CD4-positive, alpha-beta memory T cell (primary cell): ENCODE measurements at places on chromosomes 11 and 22. TPM values are rescaled to one million over a fixed set of nuclear protein-coding genes. Genes with fewer than 3 reads are reported as not detected.

The APOA4 gene
- total RNA-seq = not detected

- H3K27ac ChIP-seq = no peak overlapping the region
- no peak for DNase-seq
- H3K36me3 ChIP-seq = no peaks in the 10 kb centered on the region
- H3K4me3 ChIP-seq = no peak overlapping the region
- H3K4me1 ChIP-seq = no peaks in the 10 kb centered on the region
Measured at GRCh38 chr11:106950067-106950491, 68.2 kb downstream of the GUCY1A2 start.

- H3K4me1 ChIP-seq = no peaks in the 10 kb centered on the region
- no peak overlapping the region for H3K4me3 ChIP-seq
- no peak overlapping the region for H3K27ac ChIP-seq
- DNase-seq = no peak
- no peaks in the 10 kb centered on the region for H3K27me3 ChIP-seq
Measured at GRCh38 chr11:32305460-32305859, 129.9 kb downstream of the WT1 start.

The GAS2L1 gene
- 1.2 TPM for total RNA-seq

DNA sequence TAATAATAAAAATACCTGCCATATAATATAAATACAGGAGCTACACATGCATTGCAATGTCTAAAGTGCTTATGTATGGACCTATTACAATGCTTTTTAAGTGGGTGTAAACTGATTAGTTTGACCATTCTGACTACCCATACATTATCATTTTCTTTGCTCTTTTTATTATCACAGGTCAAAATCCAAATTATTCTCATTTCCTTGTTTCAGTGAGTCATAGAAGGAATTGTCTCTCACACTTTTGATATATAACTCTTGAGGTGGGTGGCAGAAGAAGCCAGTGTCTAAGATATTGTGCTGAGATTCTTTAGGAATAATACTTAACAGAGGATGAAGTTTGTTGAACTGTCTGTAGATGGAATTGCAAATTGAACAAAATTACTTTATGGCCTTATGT, 35.6 kb downstream of the GAS2 start:
- no peaks in the 10 kb centered on the region for H3K4me1 ChIP-seq
- no peaks in the 10 kb centered on the region for H3K36me3 ChIP-seq
- no peak for DNase-seq
- H3K27ac ChIP-seq = no peak overlapping the region

The SF1 gene
- 832 TPM for total RNA-seq

GRCh38 chr22:35622191-35622913, 5.2 kb upstream of the MB start:
- no peaks in the 10 kb centered on the region for H3K27me3 ChIP-seq
- no peak overlapping the region for H3K27ac ChIP-seq
- H3K4me3 ChIP-seq = no peak overlapping the region
- no peaks in the 10 kb centered on the region for H3K36me3 ChIP-seq
- peaks cover 6% of the 10 kb centered on the region for H3K4me1 ChIP-seq

DNA sequence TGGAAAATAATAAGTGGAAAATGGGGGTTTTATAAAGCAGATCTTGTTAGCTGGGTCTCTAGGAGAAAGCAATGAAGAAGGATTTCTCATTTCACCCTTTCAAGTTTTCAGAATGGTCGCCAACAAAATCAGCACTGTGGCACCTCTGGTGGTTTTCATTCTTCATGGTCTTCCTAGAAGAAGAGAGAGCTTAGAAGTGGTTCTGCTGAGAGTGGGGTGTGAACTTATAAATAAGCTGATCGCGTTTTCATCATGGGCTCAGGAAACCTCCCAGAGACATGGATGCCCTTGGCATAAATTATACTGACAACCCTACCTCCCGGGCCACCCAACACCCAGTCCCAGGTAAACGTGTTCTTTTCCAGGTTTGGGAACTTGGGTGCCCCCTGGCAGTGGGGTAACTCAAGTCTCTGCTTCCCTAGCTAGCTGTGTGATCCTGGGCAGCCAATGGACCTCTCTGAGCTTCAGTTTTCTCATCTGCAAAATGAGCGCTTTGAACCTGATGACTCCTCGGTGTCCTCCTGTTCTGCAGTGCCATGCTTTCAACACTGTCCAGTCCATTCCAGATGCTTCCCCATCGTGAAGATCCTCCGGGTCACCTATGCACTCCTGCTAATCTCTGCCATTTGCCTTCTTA, 72.6 kb upstream of the GRAMD1B start:
- no peak overlapping the region for H3K27ac ChIP-seq
- H3K27me3 ChIP-seq = no peaks in the 10 kb centered on the region
- H3K4me3 ChIP-seq = peak overlapping the region; percentile 42

The CNTN5 gene
- total RNA-seq = not detected

DNA sequence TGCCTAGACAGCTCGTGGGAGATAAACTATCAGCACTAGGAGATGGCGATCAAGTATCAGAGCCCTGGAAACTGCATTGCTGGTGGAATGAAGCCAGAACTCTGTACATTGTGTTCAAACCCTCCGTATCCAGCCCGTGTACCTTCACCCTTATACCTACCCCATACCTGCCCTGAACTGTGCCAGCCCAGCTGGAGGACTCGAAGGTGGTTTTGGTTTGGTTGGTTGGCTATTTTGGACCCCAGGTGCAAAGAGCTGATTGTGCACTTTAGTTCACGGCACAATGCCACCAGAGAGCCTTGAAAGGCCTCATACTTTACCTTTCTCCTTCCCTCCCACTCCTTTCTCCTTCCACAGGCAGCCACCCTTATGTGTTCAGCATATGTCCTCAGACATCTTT, 16.0 kb downstream of the FAM83F start:
- H3K36me3 ChIP-seq = no peaks in the 10 kb centered on the region
- peaks cover 5% of the 10 kb centered on the region for H3K27me3 ChIP-seq
- peaks cover 10% of the 10 kb centered on the region for H3K4me1 ChIP-seq

The JHY gene
- total RNA-seq = 5.4 TPM

DNA sequence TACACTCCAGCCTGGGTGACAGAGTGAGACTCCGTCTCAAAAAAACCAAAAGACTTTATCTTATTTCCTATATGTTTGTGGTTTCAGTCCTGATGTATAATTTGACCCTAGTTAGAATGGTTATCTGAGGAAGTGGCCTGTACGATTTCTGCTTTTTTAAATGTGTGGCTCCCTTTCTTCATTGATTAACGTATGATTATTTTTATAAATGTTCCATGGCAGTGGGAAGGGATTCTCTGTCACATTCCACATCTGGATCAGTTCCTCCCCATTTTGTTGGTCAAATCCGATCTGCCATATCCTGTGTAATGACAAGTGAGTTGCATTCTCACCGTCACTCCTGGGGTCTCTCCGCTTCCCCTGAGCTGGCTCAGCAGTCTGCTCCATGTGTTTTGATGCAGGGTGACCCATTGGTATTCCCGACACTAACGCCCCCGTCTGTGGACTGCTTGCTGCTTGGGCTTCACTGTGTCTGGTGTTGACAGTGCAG, 20.3 kb downstream of the NEAT1 start:
- peaks cover 43% of the 10 kb centered on the region for H3K4me1 ChIP-seq
- peaks cover 41% of the 10 kb centered on the region for H3K36me3 ChIP-seq
- H3K27ac ChIP-seq = no peak overlapping the region
- no peak overlapping the region for H3K4me3 ChIP-seq
- H3K27me3 ChIP-seq = no peaks in the 10 kb centered on the region
- DNase-seq = no peak

DNA sequence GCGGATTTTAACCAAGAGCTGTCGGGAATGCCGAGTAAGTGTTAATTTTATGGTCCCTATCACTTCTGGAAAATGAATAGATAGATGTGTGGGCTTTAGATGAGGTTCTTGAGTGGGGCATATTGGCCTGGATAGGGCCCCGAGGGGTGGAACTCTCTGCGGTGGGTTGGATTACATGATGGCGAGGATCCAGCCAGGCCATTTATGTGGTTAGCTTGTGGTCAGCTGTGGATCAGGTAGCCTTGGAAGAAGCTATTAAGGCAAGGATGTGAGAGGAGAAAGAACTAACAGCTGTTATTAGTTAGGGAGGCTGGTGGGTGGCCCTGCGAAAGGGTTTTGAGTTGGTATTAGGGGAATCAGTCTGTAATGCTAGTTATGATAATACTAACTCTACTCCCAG, 268.4 kb downstream of the NELL1 start:
- H3K36me3 ChIP-seq = no peaks in the 10 kb centered on the region
- H3K27me3 ChIP-seq = no peaks in the 10 kb centered on the region
- no peak overlapping the region for H3K27ac ChIP-seq
- H3K4me3 ChIP-seq = no peak overlapping the region
- no peak for DNase-seq

GRCh38 chr22:33720166-33720878, 200.0 kb downstream of the LARGE1 start:
- H3K36me3 ChIP-seq = no peaks in the 10 kb centered on the region
- no peak overlapping the region for H3K27ac ChIP-seq
- no peaks in the 10 kb centered on the region for H3K27me3 ChIP-seq
- no peak for DNase-seq

DNA sequence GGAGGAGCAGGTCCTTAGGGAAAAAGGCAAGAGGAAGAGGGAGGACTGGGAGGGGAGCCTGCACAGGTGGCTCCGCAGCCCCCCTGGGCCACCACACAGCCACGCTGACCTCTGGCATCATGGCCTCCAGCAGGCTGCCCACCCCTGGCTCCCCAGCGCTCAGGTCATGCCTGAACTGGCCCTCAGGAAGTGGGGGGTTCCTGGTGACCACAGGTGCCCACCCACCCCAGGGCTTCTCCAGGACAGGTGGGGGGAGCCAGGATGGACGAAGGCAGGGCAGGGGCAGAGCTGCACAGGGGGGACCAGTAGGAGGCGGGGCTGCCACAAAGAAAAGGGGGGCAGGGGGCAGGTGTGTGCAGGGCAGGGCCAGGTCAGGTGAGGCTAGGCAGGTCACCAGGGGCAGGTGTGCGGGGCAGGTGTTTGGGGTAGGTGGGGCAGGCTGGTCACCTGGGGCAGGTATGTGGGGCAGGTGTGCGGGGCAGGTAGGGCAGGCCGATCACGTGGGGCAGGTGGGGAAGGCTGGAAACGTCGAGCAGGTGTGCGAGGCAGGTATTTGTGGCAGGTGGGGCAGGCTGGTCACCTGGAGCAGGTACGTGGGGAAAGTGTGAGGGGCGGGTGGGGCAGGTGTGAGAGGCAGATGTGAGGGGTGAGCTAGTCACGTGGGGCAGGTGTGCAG, 997 bp downstream of the DEAF1 start:
- H3K4me1 ChIP-seq = peaks cover 61% of the 10 kb centered on the region
- H3K4me3 ChIP-seq = no peak overlapping the region
- no peaks in the 10 kb centered on the region for H3K27me3 ChIP-seq
- H3K27ac ChIP-seq = peak overlapping the region; percentile 33
- H3K36me3 ChIP-seq = peaks cover 6% of the 10 kb centered on the region

DNA sequence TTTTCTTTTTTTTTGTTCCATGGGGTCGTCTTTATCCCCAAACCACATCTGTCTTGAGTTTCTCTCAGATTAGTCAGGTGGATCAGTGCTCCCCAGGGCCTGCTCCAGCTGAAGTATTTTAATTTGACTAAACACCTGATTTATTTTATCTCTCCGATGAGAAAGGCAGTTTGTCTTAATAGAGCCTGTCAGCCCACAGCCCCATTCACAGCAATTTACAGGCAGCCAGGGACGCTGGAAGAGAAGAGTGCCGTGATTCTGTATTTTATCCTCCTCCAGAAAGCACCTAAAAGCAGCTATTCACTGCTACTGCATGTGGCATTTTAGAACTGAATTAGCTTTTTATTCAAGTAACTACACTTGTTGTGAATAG, 164.5 kb downstream of the SOX6 start:
- H3K4me1 ChIP-seq = no peaks in the 10 kb centered on the region
- no peaks in the 10 kb centered on the region for H3K36me3 ChIP-seq
- no peak overlapping the region for H3K27ac ChIP-seq
- no peaks in the 10 kb centered on the region for H3K27me3 ChIP-seq

The BTBD18 gene
- not detected for total RNA-seq

- no peak for DNase-seq
- H3K27me3 ChIP-seq = no peaks in the 10 kb centered on the region
- H3K4me1 ChIP-seq = no peaks in the 10 kb centered on the region
- no peak overlapping the region for H3K4me3 ChIP-seq
- no peak overlapping the region for H3K27ac ChIP-seq
Measured at GRCh38 chr11:45157247-45158209, 11.1 kb downstream of the PRDM11 start.

DNA sequence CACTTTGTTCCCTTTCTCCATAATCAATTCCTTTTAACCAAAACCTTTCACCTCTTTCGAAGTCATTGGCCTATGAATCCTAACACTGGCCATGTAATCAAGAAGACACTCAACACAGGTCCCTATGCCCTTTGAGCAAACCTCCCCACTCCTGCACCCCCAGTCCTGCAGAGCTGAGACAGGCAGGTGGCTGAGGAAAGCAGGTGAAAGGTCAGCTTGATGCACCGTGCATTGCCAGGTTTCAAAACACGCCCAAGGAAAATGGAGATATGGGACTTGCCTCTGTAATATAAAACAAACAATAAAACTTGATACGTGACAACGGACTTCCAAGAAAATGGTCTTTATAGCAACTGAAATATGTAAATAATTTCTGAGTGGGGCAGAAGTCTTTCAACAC, 10.6 kb downstream of the CPT1A start:
- H3K36me3 ChIP-seq = peaks cover 4% of the 10 kb centered on the region
- H3K4me3 ChIP-seq = no peak overlapping the region
- H3K27ac ChIP-seq = no peak overlapping the region
- H3K4me1 ChIP-seq = peaks cover 22% of the 10 kb centered on the region

DNA sequence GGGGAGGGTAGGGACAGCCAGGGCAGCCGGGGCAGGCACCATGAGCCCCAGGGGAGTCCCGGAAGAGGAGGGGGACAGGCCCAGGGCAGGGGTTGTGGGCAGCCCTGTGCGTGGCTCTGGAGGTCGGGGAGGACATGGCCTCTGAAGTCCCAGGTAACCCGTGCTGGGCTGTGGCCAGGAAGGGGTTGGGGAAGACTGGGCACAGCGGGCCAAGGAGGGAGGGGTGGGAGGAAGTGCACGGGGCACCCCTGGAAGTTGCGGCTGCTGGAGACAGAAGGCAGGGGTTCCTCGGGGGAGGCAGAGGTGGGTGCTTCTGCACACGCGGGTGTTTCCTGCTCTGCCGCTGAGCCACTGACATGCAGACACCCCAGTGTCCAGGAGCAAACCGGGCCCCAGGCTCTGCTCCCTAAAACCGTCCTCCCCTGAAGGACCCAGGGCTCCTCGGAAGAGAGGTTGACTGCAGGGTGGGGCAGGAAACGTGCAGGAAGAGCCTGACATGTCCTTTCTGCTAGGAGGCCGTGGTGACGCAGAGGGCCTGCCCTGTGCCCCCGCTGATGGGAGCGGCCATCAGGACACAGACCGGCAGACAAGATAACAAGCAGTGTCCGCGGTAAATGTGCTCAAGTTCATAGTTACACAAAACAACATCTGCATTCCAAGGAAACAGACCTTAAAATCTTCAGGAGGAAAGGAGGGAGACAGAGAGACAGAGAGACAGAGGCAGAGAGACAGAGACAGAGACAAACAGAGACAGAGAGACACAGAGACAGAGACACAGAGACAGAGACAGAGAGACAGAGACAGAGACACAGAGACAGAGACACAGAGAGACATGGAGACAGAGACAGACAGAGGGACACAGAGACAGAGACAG, 5.7 kb downstream of the TNNI2 start:
- H3K27ac ChIP-seq = peak overlapping the region; percentile 43
- no peaks in the 10 kb centered on the region for H3K36me3 ChIP-seq
- peak overlapping the region; percentile 21 for H3K4me3 ChIP-seq
- DNase-seq = peak; percentile 77

The OR6T1 gene
- total RNA-seq = not detected

GRCh38 chr11:120027546-120028180, 110.2 kb downstream of the TRIM29 start:
- H3K27me3 ChIP-seq = no peaks in the 10 kb centered on the region
- H3K4me1 ChIP-seq = no peaks in the 10 kb centered on the region
- no peaks in the 10 kb centered on the region for H3K36me3 ChIP-seq
- H3K4me3 ChIP-seq = no peak overlapping the region
